ENCODE measurements at places on chromosomes 7 and 10. TPM values are rescaled to one million over a fixed set of nuclear protein-coding genes. Genes with fewer than 3 reads are reported as not detected.

DNA sequence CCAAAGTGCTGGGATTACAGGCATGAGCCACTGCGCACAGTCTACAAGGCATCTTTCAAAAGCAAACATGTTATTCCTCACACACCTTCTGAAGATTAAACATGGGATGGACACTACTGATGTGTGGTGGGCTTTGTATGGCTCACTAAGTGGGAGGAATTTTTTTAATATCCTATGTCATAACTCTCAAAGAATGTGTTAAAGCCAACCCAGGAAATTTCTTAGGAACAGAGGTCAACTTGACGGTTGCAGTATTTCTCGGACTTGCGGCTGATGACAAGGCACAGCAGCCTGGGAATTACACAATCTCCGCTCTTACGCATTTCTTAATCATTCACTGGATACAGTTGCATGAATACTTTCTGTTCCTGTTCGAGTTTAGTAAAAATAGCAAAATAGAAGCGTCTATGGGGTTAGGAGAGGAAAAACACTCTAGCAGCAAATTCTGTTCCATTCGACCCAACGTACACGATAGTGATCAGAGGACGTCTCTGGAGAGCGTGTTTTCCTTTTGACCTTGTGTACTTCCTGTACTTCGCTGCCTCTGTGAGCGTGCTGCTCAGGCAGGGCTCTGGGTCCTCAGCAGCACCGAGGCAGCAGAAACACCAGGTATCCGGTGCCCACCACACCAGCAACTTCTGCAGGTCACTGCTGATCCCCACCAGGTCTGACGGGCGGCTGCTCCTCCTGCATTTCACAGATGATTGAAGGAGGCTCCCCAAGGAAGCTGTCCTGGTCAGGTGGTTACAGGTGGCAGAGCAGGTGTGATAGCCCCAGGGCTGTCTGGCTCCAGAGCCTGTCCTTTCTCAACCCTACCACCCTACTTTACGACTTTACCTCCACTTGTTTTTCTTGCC is 26.4 kb upstream of the SRGN start:
- DNase-seq = peak; percentile 28

GRCh38 chr10:5871596-5871995 is 18.1 kb downstream of the ANKRD16 start:
- DNase-seq = no peak

GRCh38 chr10:123069246-123069986 is 60.6 kb downstream of the ACADSB start:
- no peak for DNase-seq

DNA sequence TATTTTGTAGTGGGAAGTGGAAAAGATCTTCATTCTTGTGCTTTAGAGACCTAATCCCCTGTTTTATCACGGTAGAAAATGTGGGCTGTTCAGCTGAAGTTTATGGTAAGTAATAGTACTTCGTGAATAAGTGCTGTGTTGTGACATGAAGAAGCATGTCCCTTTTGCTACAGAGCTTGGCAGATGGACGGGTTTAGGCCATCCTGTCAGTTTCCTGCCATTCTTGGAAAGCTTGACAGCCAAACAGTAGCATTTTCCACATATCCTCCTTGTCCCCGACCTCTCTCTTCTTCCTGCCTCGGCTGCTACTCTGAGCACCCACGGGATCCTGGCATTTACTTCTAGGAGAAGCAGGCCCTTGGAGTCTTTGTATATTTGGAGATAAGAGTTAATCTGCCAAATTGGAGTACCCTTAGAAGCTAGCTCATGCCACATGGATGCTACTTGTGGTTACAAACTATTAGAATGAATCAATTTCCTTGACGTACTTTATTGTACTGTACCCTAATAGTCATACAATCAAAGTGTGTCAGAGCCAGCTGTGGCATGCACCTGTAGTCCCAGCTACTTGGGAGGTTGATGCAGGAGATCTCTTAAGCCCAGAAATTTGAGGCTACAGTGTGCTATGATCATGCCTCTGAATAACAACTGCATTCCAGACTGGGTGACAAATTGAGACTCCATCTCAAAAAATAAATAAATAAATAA is 39.2 kb downstream of the PNLIPRP3 start:
- no peak for DNase-seq

Gene UCN3
- 0.37 TPM for polyA plus RNA-seq

Gene HTR5A
- polyA plus RNA-seq = not detected
